KBM-7 (cell line): ENCODE measurements at places on chromosomes 2 and 18.

DNA sequence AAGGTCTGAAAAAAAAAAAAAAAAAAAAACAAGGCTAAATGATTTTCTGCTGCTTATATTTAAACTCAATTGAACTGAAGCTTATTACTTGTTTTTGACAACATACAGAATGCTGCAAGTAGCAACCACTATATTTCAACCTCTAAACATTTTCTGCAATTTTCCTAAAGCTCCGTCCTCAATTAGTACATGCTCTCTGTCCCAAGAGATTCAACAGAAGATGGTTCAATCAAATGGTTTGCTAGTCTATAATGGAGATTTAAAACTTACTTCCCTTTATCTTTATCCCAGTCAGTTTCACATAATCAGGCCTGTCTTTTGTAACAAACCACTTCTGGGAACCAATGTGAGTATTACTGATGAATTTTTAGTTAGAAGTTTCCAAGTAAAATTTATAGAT is 485.1 kb upstream of the CDH7 start:
- no peak for DNase-seq

DNA sequence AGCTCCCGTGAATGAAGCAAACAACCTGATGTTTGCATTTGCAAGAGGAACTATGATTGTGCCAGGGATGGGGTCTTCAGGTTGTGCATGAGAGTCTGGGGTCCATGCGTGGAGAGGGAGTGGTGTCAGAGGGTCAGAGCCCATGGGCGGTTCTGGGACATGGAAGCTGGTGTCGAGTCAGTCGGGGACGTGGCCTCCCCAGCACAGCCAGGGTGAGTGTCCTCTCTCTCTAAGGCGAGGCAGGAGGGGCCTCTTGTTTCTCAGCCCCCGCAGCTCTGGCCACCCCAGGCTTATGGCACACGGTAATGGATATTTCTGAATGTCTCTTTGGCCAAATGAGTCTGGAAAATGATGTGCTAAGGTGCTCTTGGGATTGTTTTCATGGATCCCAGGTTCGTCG is 118.6 kb downstream of the RTP5 start:
- DNase-seq = no peak

DNA sequence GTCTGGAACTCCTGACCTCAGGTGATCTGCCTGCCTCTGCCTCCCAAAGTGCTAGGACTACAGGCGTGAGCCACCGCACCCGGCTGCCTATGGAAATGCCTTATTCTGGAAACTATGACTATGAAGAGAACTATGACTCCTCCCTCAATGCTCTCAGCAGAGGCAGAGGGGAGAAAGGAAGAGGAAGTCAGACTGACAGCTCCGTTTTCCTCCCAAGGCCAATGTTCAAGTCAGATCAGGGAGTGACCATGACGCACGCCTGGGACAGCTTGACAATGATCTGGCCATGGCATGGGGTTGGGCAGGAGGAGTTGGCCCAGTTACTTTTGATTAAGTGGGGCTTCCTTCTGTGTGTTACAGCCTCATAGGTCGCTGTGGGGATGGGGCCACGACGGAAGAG is 44.3 kb upstream of the MRPL33 start:
- peak; percentile 31 for DNase-seq

DNA sequence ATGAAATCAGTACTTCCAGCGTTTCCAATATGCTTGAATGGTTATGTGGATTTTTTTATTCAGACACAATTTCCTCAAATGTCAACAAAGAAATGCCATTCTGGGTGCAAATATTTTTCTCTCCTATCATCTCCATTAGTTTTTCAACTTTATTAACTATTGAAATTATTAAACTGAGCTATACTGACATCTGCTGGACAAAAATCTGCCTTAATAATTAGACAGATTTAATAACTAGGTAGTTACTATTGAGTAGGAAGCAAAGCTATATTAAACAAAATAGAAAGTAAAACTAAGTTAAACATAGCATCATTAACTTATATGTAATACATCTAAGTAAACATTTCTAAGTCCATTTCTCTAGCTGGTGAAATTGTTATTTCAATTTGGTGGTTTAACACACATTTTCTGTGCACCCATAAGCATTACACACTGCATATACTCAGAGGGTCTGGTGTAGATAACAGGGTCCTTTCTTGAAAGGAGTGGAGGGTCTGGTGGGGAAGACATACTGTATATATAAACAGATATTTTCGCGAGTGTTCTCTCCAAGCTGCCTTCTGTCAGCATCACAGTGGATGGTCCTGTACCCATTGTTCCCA is 77.0 kb downstream of the LANCL1 start:
- DNase-seq = no peak

DNA sequence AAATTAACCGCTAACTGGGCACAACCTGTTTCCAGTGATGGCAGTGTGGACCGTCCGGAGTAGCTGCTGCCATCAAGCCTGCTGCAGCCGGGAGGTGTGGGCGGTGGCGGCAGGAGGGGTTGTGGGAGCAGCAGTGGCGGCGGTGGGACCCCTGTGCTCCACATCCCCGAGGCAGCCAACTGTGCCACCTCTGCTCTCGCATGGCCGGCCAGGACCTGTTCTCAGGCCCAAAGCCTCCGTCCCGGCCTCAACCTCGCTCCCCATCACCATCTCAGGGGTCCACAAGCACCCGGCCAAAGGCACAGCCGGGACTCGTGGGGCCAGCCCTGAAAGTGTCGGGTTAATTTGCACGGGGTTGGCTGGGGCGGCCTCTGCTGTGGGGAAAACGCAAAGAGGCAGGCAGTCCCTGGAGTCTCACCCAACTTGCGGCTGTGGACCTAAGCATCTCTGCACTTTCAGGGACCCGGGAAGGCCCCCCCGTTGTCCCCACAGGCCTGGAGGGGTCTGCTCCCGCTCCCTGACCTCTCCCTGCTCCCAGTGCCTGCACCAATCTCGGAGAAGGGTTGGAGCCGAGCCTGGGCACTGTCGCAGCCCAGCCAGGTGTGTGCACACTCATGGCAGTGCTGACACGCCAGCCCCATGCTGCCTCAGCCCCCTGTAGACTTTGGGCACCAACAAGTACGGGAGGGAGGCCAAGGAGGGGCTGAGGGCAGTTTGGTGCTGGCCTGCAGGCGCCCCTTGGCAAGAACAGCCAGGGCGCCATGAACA is 44.4 kb upstream of the PEX13 start:
- DNase-seq = no peak

- no peak for DNase-seq
Measured at GRCh38 chr2:212618636-212619035, 80.0 kb upstream of the ERBB4 start.

DNA sequence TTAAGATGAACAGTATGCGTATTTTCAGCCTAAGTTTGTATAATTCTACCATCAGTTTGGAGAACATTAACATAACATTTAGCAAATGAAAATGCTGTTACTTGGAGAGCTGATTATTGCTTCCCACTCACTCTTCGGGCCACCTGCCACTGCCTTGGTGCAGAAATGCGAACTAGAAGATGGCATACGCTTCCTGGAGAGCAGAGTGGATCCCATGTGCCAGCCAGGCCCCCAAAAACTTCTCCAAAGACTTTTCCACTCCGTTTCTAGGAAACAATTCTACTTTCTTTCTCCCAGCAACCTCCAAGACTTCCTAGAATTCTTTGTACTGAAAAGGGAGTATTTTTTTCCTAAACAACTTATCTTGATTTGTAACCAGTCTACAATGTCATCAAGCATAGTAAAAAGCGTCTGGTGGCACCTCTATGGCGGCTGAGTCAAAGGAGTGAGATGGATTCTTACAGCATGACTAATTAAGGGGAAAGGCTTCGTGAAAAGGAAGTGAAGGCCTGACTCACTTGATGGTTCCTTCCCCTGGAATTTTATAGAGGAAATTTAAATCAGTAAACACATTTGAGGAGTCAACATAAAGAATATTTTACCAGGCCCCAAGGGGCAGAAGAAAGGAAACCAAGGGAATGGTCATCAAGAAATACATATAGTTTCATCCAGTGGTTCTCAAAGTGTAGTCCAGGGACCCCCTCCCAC is 36.6 kb downstream of the FEZ2 start:
- peak; percentile 29 for DNase-seq

GRCh38 chr2:40150266-40150665 is 301.6 kb downstream of the SLC8A1 start:
- DNase-seq = no peak

GRCh38 chr2:220041447-220041846 is 414.0 kb downstream of the SLC4A3 start:
- no peak for DNase-seq

GRCh38 chr2:46119453-46119852 is 177.8 kb upstream of the EPAS1 start:
- no peak for DNase-seq
